ENCODE measurements at places on chromosomes 13 and 19.

- no peak for DNase-seq
Observed at GRCh38 chr13:71493189-71493588, 373.8 kb downstream of the DACH1 start.

DNA sequence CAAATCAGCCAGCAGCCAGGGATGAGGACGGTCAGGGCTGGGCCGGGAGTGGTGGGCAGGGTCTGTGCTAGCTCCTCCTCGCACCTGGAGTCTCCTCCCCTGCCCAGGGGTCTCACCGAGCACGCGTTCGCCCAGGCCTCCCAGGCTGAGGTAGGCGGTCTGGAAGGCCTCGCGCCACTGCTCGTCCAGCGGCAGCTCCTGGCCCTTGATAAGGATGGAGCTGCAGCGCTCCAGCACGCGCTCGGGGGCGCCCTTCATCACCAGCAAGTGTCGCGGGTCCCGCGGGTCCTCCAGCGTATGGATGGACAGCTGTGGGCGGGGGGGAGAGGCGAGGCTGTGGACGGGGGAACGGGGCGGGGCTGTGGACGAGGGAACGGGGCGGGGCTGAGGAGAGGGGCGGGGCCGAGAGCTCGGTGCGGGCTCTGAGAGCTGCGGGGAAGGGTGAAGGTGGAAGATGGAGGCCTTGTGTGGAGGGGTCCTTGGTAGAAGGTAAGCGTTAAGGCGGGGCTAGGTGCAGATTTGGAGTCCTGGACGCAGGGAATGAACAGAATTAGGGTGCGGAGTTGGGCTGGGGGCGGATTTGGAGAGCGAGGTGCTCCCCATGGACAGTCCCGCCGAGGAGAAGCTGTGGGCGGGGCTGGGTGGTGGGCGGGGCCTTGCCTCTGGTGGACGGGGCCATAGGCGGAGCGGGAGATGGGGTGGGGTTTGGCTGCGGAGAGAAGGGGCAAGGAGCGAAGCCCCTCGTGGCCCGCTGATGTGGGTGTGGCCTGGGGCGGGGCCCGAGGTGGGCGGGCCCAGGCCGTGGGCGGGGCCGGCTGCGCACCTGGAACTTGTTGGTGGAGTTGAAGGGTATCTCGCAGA, 5.7 kb downstream of the ATP4A start:
- DNase-seq, result peak; percentile 69

GRCh38 chr13:85601526-85601925, 197.7 kb downstream of the SLITRK6 start:
- DNase-seq, result no peak

DNA sequence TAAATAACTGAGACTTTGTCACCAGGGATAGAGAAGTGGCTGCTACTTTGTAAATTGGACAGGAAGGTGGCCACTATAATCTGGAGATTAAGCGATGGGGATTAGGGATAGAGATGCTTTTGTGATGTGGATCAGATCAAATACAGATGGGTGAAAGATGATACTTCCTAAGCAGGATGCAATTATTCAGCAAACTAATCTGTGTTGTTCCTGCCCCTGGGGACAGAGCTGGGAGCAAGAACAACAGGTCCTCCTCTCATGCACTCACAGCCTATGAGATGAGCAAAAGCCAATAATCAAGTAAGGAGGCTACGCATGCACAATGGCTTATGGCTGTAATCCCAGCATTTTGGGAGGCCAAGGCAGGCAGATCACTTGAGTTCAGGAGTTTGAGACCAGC, 4.6 kb downstream of the RGL3 start:
- DNase-seq, result no peak

DNA sequence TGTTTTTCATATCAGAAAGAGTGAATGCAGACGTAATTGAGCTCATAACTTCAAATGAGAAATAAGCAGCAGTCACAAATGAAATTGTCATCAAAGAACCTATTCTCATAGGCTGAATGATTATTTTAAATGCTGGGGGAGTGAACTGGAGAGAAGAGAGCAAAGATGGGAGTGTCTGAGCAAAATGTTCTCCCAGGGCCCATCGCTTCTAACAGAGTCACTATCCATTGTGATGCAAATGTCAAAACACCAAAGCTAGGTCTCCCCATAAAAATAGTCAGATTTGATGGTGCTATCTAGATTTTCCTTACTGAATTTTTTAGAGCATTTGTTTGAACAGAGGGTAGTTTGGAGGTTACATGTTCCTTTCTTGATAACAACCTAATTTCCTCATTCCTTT, 278.7 kb downstream of the PCDH9 start:
- no peak for DNase-seq

GRCh38 chr19:47658431-47659348, 49.8 kb downstream of the BICRA start:
- no peak for DNase-seq

GRCh38 chr19:4534836-4535658, at the start of gene PLIN5:
Gene PLIN5 (minus strand): TSS chr19:4535224. CDS start chr19:4534074, 1,150 bp downstream.
- peak; percentile 76 for DNase-seq

- DNase-seq, result no peak
Observed at GRCh38 chr13:58850161-58850560, 1218.6 kb downstream of the PCDH17 start.

- no peak for DNase-seq
Observed at GRCh38 chr19:3656073-3656746, 29.6 kb upstream of the CACTIN start.

GRCh38 chr13:108705031-108705430, 75.6 kb downstream of the MYO16 start:
- no peak for DNase-seq

- DNase-seq, result no peak
Observed at GRCh38 chr19:45087531-45087930, 5.4 kb upstream of the PPP1R37 start.

DNA sequence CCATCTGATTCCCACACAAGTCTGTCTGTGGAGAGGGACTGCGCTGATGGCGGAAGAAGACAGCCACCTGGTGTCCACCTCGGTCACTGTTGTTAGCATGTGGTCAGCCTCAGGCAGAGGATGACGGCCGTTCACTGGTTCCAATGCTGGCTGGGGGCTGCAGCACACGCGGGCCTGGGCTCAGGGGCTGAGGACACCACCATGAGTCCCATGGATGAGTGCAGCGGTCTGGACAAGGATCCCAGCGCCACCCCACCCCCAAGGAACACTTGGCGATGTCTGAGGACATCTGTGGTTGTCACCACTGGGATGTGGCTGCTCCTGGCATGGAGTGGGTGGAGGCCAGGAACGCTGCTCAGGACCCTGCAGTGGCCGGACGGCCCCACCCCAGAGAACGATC, 10.9 kb downstream of the DPP9 start:
- no peak for DNase-seq

DNA sequence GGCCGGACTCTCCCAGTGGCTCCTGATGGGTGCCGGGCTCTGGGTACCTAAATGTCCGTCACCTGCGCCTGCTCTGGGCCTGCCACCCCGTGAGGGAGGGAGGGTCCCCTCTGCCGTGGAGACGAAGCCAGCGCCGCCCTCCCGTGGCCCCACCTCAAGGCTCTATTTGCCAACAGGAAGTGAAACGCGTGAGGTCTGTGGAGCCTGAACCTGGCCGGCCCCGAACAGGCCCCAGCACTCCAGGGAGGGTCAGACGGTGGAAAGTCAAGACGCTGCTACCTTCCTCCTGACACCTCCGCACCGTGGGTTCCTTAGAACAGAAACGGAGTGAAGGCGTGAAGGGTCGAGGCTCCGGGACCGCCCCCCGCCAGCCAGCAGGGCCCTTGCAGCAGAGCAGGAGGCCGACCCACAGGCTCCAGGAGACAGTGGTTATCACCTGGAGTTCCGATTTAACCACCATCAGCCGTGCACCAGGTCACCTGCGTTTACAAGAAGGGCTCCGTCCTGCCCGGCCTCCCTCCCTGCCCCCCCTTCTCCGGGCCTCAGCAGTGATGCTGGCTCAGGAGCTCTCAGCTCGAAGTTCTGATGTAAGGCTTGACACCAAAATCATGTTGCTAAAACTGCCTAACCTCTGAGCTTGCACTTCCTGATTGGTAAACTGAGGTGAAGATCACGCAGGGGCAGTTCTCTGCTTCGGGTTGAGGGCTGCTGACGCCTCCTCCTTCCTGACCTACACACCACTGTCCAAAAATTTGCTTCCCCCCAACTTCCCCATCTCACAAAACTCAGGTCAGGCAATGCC, 50.9 kb upstream of the C13orf46 start:
- no peak for DNase-seq

DNA sequence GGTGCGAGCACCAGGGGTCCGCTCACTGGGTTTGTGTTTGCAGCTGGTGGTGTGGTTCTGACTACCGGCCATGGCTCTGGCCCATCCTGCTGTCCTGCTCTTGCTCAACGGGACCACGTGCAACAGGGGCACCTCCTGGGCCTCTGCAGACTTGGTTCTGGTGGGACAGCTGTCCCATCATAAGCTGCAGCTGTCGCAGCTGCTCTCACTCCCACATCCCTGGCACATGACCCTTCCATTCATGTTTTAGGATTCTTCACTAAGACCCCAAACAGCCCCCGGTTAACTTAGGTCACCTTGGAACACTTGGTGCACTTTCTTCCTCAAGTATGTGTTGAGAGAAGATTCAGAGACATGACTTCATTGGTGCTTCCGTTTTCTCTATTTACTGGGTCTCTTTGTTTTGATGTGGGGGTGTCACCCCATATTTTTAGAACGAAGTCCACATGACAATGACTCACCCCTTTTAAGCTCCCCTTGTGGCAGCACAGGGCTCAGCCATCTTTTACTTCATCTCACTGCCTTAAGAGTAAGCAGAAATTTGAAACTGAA, 68.4 kb upstream of the ARHGEF7 start:
- no peak for DNase-seq

- DNase-seq, result no peak
Observed at GRCh38 chr13:84739021-84739420, 856.7 kb upstream of the SLITRK1 start.

- no peak for DNase-seq
Observed at GRCh38 chr13:108964606-108965005, 335.2 kb downstream of the MYO16 start.

GRCh38 chr13:43942286-43942685, 62.6 kb downstream of the LACC1 start:
- DNase-seq, result no peak

GRCh38 chr13:48068036-48068435, 26.9 kb downstream of the MED4 start:
- DNase-seq, result no peak

GRCh38 chr19:46036744-46037128, 4.1 kb downstream of the IGFL4 start:
- DNase-seq, result no peak

DNA sequence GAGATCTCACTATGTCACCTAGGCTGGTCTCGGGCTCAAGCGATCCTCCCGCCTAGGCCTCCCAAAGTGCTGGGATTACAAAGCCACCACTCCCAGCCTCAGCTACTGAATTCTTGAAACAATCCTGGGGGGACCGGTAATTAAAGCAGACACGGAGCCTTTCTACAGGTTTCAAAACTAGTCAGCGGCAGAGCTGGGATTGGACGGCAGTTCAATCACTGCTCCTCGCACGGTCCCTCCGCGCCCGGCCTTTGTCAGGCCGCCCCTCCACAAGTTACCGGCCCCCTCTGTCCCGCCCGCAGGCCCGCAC, 229 bp downstream of the BORCS8 start:
- no peak for DNase-seq

DNA sequence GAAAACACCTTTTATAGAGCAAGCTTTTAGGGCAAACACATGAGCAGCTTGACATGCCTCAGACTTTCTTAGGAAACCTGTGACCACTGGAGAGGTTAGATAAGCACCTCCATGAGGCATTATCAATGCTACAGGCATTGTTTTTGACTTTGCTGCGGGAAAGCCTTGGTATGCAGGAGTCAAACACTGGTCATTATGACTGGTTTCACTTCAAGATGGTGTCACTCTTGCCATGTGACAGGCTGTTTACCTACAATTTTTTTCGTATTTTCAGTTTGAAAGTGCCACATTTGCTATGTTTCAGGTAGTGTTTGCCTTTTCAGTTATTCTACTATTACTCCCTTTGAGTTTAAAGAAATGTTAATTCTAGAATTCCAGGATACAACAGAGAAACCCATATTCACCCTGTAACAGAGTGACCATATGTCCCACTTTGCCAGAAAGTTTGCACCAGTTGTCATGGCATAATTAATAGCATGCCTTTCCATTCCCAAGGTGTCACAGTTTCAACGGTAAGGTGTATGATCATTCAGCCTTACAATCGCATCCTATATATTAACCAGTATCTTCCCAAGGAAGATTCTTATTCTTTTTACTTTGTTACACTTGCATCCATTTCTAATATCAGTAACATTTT, 33.0 kb downstream of the USP12 start:
- DNase-seq, result no peak

DNA sequence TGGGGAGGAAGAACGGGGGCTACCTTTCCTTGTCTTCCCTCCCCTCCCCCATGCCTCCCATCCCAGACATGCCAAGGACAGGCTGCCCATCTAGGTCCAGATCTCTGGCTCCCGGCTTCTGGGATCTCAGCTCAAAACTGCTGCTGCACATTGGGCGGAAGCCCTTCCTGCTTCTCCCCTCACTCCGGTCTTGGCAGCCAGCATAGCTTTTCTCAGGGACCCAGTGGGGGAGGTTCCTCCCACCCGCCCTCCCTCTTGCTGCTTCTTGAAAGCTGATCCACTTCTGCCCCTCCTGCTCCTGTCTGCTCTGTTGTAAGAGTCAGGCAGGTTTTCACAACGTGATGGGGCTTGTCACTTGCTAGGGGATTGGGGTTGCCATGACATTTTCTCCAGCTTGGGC, 21.7 kb upstream of the RNF17 start:
- DNase-seq, result no peak

- DNase-seq, result no peak
Observed at GRCh38 chr13:96071504-96071903, 18.3 kb upstream of the UGGT2 start.

GRCh38 chr13:46804391-46804815, 7.4 kb upstream of the ESD start:
- DNase-seq, result no peak

- DNase-seq, result no peak
Observed at GRCh38 chr13:107834281-107834680, 381.1 kb downstream of the LIG4 start.

- DNase-seq, result peak; percentile 79
Observed at GRCh38 chr13:109412283-109412901, 374.0 kb downstream of the IRS2 start.

- no peak for DNase-seq
Observed at GRCh38 chr13:20272588-20273171, 40.6 kb upstream of the GJB6 start.

- DNase-seq, result no peak
Observed at GRCh38 chr13:100537486-100537885, 51.1 kb downstream of the GGACT start.

- no peak for DNase-seq
Observed at GRCh38 chr19:55690109-55690768, 15.2 kb downstream of the EPN1 start.

- no peak for DNase-seq
Observed at GRCh38 chr13:28286263-28286662, 147.9 kb downstream of the PAN3 start.

Measured in right forelimb (tissue), 1 donor.